ENCODE measurements at places on chromosomes 2 and 18.

- DNase-seq, result no peak
Measured at GRCh38 chr18:36196238-36196995, 9.1 kb downstream of the MOCOS start.

- DNase-seq, result no peak
Measured at GRCh38 chr2:3986063-3986462, 282.7 kb downstream of the DCDC2C start.

DNA sequence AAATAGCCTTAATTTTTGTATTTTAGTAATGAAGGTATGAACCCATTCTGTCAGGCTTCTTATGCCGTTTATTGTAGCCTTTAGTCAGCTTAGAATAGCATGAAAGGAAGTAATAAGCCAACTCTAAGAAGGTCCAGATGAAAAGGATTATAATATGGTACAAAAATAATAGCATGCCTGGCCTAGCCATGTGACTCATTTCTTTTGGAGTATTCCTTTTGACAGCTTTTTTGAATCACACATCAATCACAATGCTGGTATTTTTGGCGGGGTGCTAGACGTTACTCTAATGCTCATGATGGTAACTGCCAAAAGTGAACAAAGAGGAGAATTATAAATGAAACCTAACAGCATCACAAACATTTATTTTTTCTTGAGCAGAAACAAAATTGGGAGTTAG is 19.9 kb downstream of the FMNL2 start:
- no peak for DNase-seq

GRCh38 chr2:105113616-105114291 is 75.9 kb downstream of the MRPS9 start:
- DNase-seq, result no peak

DNA sequence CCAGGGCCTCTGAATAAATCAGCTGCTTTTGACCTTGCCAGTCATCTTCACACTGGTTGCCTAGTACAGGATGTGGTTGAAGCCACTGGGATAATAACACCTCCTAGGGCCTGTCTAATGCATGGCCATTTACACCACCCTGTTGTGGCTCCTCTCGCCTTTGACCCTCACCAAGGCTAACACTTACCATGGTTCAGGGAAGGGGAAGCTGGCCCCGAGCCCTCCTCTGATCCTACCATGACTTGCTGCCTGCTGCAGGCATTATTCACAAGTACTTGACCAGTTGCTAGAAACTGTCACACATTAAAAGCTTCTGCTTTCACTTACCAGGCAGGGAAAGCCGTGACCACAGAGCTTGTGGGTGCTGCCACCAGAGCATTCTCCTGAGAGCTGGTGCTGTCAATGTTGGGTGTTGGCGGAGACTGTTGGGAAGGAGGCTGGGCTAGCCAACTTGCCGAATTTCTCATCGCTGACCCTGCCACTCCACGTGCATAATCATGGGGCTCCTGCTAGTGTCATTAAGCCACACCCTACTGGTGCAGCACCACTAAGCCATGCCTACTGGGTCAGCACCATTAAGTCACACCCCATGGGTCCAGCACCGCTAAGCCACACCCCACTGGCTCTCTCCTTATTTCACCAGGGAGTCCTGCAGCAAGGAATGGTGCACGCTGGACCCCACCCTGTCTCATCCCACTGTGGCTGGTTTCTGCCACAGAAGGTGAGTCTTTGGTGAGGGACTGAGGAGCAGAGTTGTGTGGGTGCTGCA is 47.0 kb upstream of the TTC39C start:
- no peak for DNase-seq

DNA sequence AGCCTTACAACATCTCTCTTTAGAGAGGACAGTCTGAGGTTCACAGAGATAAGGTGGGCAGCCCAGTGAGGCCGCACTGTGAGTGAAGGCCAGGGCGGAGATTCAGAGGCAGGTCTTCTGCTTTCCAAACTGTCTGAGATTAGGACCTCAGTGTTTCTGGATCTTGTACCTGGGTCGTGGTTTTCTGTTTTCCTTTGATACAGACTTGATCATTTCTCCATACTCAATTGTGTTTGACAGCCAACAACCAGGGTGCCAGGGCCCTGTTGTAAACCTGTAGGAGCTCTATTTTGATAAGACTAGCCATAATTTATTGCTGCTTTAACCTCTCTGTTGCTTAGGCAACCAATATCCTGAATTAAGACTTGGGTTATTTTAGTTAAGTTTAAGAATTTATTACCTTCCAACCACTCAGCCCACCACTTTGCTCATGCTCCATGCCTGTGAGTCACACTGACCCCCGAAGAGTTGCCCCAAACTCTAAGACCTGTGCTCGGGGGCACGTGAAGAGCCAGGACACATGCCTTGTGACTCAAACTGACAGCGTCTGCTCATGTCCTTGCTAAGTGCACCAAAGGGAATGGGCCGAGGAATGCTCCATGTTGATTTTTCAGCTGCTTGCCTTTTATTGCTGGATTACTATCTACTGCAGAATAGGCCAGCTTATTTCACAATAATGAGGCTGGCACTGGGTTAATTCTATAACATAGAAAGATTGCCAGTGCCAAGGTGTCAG is 248.6 kb downstream of the BCL2 start:
- DNase-seq, result no peak

Data from GM13977 (cell line).